Stimulated activated CD8-positive, alpha-beta memory T cell treated with anti-CD3 and anti-CD28 coated beads, Interleukin-7, amount 100 ng/mL, for 24 hours (primary cell): ENCODE measurements at places on chromosomes 1 and 21.

GRCh38 chr1:174322202-174322862 is 125.4 kb upstream of the GPR52 start:
- DNase-seq: no peak

DNA sequence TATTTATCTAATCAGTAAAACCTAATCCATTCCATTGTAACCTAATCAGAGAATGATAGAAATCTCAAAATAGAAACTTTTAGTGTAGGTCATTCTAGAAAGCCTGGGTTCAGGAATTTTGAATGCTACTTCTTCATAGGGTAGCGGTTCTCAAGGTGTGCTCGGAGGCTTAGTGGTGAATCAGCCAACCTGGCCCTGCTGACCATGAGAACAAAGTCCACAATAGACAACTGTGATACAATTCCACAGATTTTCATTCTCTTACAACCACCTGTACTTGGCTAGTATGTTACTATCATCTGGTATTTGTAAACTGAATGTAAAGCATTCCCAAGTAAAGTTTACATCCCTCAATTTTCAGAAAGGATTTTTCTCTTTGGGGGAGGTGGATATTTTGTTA is 7.5 kb upstream of the PUM1 start:
- no peak for DNase-seq

GRCh38 chr1:18630511-18631495 is at the start of gene PAX7:
Gene PAX7, plus strand, starts transcription at chr1:18630846. Its CDS starts 758 bp downstream, at chr1:18631604.
- DNase-seq: no peak

DNA sequence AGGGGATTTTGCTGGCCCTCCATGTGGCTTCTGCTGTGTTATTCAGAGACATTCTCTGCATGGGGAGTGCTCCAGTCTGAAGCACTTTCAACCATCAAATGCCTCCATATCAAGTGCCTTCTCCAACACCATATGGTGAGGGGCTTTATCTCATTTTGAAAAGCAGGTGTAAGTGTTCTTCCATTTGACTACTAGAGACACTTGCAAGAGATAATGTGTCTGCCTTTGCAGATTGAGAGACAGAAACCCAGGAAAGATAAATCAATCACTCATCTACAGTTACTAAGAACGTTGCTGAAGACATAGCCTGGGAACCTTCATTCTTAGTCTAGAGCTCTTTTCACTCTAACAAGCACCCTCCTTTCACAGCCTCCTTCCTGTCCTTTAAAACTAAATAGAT is 29.5 kb upstream of the REG4 start:
- DNase-seq: no peak

GRCh38 chr1:184208622-184209021 is 157.1 kb downstream of the TSEN15 start:
- no peak for DNase-seq

DNA sequence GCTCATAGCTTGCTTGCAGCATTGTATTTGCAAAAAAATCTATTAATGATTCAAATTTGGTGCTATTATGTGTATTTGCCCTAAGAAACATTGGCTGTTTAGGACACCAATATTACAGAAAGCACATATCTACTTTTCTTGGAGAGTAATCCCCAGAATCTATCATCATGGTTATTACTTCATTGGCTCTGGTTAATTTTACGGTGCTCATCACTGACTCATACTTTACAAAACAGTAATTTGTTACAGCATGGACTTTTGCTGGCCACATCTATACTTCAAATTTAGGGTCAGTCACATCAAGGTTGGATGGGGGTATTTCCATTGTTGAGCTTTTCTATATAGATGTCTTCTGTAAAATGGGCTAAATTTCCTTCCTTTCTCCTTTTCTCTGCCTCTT is 45.7 kb downstream of the SH3GLB1 start:
- DNase-seq: no peak

DNA sequence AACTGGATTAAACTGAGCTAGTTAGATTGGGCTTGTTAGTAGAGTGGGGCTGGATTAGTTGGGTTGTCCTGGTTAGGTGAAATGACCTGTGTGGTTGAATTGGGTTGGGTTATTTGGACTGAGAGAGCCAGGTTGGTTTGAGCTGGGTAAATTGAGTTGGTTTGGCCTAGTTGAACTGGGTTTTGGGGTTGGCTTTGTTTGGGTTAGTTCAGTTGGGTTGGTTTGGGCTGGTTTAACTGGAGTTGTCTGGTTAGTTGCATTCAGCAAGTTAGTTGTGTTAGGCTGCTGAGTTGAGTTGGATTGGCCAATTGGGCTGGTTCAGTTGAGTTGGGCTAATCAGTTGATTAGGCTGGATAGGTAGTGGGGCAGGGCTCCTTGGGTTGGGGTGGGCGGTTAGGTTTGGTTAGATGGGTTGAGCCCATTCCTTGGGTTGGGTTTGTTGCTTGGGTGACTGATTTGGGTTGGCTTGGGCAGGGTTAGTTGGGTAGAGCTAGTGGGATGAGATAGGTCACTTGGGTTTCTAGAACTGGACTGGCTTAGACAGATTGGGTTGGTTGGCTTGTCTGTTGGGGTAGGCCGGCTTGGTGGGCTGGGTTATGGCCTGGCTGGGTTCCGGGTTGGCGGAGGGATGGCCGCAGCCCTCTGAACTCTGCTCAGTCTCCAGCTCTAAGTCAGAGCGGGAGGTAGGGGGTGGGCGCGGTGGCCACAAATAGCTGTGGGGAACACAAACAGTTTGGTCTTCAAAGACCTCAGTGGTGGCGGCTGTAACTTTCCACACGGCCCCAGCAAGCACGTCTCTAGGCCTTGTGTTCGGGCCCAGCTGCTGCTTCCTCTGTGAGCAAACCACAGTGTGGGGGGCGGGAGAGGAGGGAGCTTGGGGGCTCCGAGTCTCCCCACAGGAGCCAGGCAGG is 67.2 kb upstream of the RUNX3 start:
- no peak for DNase-seq

DNA sequence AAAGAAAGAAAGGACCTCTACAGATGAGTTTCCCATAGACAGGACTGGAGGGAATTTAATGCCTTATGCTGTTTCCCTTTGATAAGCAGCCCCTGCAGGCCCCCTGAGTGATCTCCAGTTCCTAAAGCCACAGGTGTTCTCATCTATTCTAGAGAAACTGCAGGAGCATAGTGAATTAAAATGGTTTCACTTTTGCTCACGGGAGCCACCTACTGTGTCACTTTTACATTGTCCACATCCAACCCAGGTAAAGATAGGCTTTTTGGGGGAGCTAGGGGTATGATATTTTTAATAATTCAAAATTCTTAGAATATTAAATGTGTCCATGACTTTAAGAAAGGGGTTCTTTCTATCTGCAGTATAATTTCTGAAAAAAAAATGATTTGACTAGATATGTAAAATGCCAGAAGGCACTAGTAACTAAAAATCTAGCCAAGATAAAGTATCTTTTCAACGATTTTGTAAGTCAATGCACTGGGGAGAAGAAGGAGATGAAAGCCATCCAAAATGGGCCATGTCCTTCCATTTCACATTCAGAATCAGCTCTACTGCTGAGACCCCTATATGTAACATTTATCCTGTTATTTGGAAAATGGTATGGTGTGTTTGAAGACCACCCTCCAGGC is 267.3 kb upstream of the DUSP10 start:
- DNase-seq: no peak

DNA sequence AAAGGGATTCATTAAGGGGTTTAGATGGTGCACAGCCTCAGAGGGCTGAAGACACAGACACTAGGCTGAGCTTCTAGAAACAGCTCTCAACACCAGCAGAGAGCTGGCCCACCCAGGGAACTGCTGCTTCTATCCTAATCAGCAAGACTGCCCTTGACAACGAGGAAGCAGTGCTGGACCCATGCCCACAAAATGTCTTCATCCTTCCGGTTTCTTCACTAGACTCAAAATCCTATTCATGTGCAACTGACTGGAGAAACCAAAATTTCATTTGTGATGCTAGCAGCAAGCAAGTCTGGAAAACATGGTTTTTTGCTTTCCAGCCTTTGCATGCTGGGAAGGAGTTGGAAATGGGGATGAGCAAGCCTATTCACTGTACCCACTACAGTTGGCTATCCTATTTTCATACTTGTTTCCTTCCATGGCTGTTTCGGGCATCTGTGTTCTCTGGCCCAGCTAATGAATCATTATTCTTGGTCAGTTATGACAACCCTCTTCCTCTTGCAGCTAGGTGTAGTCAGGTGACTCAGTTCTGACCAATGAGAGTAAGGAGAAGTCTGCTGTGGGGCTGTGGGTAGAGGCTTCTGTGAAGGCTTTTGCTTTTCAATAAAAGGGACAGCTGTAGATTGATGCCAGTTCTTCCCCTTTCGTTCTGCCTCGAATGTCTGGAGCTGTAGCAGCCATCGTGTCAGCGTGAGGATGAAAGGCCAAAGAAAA is 14.6 kb upstream of the TMEM61 start:
- DNase-seq: no peak

- DNase-seq: no peak
Observed at GRCh38 chr21:19993268-19993667, 1004.9 kb upstream of the NCAM2 start.

DNA sequence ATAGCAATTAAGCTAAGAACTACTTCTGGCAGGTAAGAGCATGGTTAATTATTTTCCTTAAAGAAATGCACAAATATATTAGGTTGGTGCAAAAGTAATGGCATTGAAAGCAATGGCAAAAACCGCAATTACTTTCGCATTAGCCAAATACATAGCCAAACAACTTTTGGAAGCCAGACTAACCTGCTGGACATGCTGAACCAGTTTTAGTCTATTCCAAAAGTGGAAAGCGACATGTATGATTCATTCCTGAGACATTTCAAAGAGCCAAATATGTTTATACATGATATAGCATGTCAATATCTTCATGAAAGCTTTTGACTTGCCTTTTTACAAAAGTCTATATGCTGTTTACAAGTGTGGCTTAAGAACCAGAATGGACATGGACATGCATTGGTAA is 23.4 kb upstream of the DR1 start:
- no peak for DNase-seq

- no peak for DNase-seq
Observed at GRCh38 chr1:82160903-82161302, 360.2 kb downstream of the ADGRL2 start.

- DNase-seq: no peak
Observed at GRCh38 chr1:236502972-236503639, 20.7 kb upstream of the LGALS8 start.

DNA sequence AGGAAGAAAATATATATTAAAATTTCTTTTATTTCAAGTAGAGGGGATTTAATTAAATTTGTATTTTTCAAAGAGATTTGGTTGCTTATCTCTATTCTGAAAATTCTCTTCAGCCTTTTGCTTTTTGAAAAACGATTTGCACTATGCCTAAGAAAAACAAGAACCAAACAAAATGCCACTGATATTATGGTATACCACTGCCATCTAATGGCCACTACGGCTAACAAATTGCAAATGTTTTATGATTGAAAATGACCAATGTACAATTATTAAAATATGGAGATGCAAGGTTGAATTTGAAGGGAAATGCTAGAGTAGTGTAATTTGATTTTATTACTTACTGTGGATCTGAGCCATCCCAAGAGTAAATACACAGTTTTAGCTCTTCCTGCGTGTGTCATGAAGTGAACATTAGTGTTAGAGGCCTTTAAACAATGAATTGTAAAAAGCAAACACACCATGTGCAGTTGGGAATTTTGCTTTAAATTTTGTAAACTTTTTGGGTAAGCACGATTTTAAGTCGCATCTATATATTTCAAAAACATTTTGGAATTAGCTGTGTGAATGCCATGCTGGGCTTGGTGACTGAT is 137.4 kb upstream of the USP25 start:
- no peak for DNase-seq

DNA sequence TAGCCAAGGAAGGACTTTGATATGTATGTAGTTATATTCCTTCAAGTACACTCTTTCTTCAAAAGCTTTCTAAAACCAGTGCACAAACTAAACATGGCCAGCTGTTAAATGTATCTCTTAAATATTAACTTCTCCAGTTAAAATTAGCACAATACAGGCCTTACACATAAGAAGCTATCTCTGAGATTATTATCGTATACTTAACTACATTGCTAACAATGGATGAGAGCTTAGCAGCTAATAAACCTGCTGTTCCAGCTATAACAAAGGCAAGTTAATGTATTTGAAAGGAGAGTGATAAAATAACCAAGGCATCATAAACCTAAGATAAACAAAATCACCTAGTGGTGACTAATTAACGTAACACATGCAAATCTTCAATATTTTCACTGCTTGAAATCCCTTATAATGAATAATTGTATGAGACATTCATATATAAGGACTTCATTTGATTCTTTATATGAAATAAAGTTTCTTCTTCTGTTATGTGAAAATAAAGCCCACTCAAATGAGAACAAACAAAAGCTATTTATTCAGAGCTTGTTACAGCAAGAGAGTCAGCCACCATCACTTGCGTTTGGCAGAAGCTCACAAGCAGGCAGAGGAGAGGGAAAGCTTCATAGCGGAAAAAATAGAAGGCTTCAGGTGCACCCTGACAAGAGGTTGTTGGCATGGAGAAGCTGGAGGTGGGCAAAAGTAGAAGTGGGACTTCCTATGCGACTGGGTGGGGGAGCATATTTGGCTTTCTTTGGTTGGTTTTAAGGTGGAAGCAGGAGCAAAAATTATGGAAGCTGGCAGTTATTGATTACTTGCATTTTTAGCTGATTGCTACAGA is 274.1 kb upstream of the CHRM3 start:
- no peak for DNase-seq

GRCh38 chr1:241235256-241235897 is 121.6 kb downstream of the RGS7 start:
- DNase-seq: no peak

DNA sequence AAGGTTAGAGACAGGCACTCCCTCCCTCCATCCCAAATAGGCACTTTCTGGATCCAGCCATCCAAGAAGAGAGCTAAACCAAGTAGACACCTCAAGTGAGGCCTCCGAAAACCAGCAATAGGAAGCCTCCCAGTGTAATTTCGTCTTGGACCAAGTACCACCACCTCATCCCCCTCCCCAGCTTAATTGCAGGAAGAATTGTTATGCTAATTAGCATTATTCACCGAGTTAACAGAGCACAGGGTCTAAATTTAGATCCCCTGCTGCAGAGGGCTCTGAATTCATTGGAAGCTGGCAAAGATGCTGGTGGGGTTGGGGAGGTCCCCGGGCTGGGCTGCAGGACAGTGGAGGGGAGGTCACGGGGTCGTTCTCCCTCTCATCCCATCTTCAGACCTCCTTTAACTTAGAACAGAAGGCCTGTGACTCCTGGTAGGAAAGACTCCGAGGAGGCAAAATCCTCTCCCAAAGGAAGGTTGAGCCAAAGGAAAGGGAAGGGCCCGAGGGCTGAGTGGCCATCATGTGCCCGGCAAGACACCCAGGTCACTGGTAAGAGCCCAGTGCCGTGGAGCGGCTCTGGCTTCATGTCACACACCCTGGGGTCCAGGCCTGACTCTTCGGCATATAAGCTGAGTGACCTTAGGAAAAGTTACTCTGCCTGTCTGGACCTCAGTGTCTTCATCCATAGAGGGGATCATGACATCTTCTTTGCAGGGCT is 209.2 kb upstream of the GRIK3 start:
- DNase-seq: no peak

GRCh38 chr21:38989745-38990423 is 184.2 kb downstream of the ETS2 start:
- no peak for DNase-seq

DNA sequence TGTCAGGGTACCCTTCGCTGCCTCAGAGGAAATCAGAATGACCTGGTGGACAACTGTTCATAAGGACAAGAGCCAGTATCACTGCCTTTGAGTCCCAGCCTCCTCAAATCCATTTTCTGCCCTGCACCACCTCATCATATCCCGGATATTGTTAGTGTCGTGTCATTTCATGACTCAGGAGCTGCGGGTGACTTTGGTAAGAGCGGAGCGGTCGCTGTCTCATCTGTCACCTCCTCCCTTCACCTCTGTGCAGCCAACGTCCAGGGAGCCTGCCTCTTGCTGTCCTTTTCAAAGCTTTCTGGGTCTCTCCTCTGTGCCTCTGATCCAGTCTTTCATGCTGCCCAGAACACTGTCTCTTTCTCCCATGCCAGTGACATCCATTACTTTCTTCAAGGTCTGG is 7.0 kb upstream of the C1orf198 start:
- DNase-seq: no peak
